Transverse colon (tissue), 4 donors: ENCODE measurements at places on chromosomes 7 and 10. TPM values are rescaled to one million over a fixed set of nuclear protein-coding genes. Genes with fewer than 3 reads are reported as not detected.

DNA sequence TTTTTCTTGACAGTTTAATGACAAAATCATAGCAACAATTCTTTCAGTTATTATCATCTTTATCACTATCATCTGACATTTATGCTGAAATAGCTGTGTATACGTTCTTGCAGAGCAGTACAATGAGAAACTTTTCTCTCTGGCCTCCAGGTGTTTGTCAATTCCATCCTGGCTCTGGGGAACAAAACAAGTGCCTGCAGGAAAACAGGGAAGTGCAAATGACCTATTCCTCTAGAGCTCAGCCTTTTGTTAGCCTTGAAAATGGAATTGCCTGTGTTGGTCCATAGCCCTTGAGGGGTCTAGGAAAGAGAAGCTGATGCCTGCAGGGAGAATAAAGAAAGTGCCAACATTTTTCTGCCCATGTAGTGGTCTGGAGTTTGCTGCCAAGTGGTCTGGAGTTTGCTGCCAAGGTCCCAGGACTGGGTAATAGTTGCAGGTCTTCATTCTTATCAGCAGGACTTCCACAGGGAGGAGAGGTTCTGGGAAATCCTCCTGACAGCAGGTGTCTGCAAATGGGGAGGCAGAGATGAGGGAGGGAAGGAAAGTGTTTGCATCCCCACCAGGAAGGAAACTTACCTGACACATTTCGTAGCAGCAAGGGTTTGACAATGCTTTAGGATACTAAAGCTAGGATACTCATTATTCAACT lies 10.1 kb upstream of the CSTF2T start:
- no peak for DNase-seq

ITPRID1 gene
- total RNA-seq: 3.0 TPM

DNA sequence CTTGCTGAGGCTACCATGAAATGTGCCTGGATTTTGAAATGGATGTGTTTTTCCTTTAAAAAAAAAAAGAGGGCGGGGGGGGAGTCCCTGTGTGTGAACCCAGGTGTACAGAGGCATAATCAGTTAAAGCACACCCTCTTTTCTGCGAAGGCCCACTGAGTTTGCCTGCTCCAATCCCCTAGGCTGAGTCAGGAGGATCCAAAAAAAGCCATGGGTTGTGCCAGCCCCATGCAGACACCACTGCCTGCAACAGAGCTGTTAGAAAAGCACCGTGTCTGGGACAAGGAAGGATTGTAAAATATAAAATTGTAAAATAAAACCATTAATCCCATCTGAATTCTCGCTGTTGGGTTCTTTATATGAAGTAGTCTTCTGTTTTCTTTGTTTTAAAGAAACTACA lies 217.9 kb downstream of the ADAM12 start:
- no peak for DNase-seq

DNA sequence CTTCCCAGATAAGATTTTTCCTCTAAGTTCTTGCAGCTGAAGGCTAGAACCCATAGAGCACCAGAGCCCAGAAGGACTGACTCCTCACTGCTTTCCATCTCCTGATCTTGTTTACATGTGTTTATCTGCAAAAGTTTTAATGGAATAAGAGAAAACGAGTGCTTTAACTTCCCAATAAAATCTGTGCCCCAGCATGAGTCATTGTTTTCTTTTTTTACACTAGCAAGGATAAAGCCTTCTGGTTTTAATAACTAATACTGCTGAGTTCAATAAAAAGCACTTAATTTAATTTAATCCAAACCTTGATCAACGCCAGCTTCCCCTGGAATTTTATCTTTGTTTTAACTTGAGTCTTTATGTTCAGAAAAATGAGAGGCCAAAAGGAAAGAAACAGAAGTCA lies 227.6 kb downstream of the HPSE2 start:
- no peak for DNase-seq

DNA sequence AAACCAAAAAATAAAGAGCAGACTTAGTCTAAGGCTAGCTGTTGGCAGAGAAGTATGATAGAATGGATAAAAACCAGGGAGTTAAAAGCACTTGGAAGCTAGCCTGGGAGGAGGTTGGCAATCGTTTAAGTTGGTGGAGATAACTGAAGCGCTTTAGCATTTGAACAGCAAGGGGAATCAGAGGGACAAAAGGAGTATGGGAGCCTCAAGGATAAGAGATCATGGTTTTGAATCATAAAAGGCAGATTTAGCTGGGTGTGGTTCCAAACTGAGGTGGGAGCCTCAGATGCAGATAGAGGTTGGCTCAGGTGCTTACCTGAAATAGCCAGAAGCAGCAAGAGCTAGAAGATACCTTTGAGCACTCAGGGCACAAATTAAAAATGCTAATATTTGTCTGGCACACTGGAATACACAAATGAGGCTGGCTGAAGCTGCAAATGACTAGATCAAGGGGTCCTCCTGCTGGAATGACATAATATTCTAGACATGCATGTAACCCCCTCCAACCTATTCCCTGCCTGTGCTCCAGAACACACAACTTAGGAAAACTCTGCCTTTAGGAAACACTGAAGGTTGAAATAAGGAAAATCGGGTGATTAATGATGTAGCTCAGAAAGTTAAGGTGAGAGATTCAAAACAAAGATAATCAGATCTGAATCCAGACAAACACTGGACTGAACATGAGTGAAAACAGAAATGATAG lies 372.3 kb upstream of the LRRN3 start:
- DNase-seq: no peak
